Stimulated activated CD4-positive, alpha-beta T cell treated with anti-CD3 and anti-CD28 coated beads, TNF-alpha, amount 100 ng/mL, for 1 hour (primary cell): ENCODE measurements at places on chromosomes 7 and 10.

- DNase-seq, result no peak
Measured at GRCh38 chr10:114772496-114773196, 48.9 kb upstream of the FHIP2A start.

DNA sequence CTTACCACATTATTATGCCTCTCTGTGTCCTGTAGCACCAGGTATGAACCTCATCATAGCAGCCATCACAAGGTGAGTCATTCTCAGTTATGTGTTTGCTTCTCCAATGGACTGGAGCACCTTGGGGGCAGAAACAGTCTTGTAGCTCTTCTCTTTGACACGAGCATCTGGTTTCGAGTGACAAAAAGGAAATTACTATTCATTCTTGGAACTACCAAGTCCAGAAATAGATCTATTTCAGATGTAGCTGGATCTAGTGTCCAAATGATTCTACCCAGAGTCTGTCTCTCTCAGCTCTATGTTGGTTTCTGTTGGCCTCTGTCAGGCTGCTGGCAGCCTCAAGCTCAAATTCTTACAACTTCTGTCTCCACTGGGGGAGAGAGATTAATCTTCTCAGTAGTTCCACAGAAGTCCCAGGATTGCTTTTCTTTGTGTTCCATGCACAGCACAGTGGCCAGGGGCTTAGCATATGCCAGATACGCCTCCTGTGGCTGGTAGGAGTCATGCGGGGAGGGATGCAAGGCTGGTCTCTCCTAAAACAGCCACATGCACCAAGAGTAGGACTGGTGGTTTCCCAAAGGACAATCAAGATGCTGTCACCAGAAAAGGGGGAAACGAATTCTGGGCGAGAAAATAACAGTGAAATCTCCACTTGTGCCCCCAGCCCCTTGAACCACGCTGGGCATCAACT, 37.2 kb upstream of the PAPSS2 start:
- no peak for DNase-seq

- no peak for DNase-seq
Measured at GRCh38 chr7:3710122-3710521, 409.1 kb downstream of the SDK1 start.

DNA sequence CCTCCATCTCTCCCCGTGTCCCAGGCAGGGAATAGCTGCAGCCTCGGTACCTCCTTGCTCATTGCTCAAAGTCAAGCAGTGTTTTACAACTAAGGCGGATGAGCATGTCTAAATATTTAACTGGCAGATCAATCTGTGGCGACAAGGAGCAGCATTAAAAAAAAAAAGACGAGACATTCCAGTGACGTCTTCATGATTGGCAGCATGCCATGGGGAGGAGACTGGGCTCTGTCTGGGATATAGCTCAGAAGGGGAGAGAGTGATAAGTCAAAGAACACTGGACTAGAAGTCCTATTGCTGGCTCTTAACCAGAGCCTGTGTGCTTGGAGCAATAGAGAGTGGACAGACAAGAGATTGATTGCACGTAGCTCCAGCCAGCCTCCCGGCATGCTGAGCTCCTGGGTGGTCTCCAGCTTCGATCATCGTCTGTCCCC, 287.5 kb upstream of the PODXL start:
- no peak for DNase-seq

DNA sequence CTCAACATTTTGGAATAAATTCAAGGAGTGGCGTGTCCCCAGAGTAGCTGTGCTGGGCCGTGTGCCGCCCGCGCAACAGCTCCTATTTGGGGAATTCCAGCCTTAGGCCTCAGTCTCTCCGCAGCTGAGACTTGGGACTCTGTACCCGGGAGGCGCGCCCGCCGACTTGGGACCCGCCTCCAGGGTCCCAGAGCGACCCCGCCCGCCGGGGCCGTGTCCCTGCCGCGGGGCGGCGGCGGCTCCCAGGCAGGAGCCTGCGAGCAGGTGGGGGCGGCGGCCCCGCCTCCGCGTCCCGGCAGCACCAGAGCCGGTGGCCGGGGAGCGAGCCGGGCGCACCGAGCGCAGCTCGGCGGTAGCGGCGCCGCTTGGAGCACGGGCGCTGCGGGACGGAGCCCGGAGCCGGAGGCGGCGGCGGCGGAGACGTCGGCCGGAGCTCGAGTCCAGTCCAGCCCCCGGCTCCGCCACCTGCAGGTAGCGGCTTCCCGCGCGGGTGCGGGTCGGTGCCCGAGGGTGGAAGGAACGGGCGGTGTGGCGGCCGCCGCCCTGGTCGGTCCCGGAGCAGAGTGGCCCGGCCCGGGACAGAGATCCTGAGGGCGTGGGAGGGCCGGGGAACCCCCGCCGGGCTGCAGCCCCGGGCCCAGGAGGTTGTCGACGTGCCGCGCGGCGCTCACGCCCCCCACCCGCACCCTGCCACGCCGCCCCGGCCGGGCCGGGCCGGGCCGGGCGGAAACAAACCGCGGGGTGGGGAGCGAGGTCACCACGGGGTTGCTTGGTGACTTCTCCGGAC, at the start of gene WIPF3:
TSS of gene WIPF3 (plus strand) at position 301 of the 787 bp plus-strand sequence. CDS start 28,217 bp downstream, outside the sequence.
- DNase-seq, result no peak
